Effector memory CD8-positive, alpha-beta T cell (primary cell): ENCODE measurements at places on chromosomes 7 and 10.

DNA sequence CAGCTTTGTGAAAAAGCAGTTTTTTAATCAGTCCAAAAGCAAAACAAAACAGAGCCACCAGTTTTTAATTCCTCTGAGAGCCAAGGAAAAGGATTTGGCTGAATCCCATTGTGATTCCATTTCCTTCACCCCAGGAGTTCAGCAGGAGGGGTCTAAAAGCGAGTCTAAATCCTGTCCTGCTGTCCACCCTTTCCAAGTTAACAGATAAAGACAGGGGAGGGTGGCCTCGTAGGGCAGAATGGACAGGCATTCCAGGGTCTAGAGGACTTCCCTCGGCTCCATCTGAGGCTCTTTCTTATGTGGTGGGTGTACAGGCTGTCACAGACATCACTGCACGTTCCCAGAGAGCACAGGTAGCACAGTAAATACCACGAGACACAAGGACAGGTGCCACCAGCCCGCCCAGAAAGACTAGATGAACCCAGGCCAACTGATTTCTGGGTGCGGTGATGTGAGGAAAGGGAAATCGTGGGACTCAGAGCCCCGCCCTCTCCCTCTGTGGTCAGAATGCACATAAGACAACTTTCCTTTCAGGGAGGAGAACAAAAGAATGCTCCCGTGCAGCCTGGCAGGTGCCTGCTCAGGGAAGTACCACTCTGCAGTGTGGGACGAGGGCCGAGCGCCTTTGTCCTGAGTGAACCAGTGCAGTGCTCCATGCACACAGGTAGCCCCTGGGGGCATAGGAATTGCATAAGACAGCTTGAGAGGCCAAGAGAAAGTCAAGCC lies 119.7 kb downstream of the ABLIM1 start:
- no peak for DNase-seq

- no peak for DNase-seq
These were observed 1367.1 kb downstream of the XPNPEP1 start for GRCh38 chr10:108556186-108556585.

- no peak for DNase-seq
These were observed 101.7 kb downstream of the HOXA1 start for GRCh38 chr7:26993816-26994810.

GRCh38 chr10:112526139-112526538 lies 79.1 kb downstream of the VTI1A start:
- DNase-seq: no peak

GRCh38 chr7:96989241-96989858 lies 16.0 kb upstream of the DLX6 start:
- DNase-seq: no peak

DNA sequence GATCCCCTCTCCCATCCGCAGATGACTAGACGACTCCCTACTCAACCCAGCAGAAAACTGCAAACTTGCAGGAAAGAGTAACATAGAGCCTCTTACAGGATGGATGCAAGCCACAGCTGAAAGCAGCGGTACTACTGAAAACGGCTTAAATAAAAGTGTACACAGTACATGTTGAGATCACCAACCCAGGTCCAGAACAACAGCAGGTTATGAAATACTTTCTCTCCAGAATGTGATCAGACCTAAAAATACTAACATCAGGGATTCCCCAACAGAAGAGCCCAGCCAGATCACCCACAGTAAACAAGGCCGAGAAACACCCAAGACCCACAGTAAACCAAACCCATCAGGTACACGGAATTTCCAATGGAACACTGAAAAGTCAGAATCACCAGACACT lies 13.2 kb downstream of the ATE1 start:
- DNase-seq: no peak

DNA sequence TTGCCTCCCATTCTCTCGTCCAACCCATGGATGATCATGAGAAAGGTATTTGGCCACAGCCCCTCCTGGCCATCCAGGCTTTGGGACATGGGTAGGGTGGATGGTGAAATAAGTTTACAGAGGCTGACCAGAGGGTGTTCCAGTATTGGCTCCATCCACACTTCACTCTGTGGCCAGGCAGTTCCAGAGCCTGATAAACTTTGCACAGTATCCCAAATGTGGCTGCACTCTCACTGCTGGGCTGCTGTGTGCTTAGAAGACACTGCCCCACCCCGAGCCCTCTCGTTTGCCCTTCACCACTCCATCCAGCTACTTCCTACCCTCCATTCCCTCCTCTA lies 72.0 kb upstream of the ZMIZ1 start:
- DNase-seq: no peak

GRCh38 chr7:94943134-94943533 lies 35.7 kb downstream of the PPP1R9A start:
- DNase-seq: no peak

DNA sequence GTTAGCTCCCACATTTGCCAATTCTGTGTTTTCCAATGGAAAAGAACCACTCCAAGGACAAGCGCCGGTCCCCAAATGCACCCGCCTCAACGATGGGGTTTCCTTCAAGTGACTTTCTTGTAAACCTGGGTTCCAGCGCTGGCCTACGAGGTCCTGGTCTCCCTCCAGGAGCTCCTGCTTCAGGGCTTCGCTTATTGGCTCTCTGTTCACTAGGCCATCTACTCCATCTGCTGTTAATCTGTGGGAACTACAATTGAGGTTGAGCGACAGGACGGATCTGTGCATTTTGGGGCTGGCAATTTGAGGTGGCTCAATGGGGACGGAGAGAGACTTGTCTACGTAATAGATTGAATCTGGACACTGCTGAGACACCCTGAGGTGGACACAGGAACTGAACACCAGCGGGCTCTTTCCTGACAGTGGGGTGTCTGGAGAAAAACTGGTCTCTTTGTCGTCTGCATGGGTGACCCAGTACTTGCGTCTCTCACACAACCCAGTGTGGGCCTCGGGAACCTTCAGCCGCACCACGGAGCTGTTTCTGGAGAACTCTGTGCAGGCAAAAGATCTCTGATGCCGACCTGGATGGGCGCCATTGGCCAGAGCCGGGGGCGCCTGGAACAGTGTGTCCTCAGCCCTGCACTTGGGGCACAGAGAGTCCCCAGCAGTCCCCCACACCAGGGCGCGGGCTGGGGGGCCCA lies 115.9 kb upstream of the ADAM12 start:
- DNase-seq: peak; percentile 24

GRCh38 chr10:12958546-12959110 lies 42.9 kb downstream of the CCDC3 start:
- no peak for DNase-seq

DNA sequence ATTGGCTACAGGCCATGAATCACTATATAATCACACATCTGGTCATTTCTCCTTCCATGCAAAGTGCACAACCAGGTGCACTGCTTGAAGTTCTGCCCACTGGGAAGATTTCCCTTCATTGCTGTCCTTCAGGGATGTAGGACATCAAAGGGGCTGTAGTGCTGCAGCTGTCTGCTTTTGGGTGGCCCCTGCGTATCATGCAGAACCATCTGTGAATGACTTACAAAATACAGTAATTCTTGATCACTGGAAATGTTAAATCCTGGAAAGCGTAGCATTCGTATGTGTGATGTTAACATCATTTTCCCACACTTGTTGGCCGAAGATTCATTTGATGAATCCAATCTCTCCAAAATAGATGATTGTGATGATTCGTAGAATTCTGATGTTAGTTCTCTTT lies 22.4 kb downstream of the AKR1C3 start:
- no peak for DNase-seq

GRCh38 chr10:119120413-119120867 lies 16.5 kb downstream of the DENND10 start:
- peak; percentile 31 for DNase-seq

DNA sequence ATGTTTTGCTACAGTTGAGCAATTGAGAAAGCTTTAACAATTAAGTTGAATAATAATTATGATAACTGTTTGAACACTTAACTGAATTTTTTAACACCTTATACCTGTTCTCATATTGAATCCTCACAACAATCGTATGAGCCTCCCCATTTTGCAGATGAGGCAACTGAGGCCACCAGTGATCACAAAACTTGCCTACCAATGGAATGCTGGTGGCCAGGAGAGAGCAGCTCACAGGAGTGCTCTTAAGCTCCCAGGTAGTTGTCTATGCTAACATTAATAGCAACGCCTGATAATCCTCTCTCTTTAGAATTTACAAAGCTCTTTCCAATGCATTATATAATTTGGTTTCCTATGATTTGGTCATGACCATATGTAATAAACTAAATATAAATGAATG lies 21.6 kb downstream of the GPNMB start:
- DNase-seq: no peak

DNA sequence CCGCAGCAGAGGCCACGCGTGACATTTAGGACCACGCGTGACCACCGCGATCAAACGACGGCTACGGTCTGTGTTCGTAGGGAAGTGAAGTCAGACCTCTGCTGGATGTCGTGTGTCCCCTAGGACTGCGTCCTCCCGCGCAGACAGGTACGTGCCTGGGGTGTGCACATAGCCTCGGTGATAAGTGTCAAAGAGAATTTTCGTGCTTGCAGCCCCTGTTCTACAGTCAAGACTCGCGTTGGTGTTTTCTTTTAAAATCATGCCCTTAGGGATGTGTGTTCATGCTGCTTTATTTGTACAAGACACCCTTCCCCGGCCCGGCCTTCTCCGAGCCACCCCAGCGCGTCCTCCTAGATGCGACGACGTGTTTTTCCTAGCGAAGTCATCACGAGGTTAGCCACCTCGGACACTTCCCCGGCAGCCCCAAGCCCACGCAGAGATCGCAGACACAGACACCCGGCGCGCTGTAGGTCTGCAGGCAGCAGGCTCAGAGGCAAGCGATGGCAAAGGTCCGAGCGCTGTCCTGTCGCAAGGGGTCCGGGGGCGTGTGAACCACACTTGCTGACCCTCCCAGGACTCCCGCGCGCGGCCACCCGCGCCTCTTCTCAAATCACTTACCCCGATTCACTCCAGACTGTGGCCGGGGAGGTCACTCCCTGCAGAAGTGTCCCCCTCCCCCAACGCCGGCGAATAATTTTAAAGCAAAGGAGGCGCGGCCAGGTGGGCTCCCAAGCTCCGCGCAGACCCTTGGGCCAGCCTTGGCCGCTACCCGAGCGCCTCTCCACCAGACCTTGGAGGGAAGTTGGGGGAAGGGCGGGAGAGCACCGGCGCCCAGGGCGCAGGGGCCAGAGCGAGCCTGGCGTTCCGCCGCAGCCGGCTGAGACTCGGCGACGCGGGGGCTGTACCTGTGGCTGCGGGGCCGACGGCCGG lies 552 bp downstream of the MKX start:
- no peak for DNase-seq

DNA sequence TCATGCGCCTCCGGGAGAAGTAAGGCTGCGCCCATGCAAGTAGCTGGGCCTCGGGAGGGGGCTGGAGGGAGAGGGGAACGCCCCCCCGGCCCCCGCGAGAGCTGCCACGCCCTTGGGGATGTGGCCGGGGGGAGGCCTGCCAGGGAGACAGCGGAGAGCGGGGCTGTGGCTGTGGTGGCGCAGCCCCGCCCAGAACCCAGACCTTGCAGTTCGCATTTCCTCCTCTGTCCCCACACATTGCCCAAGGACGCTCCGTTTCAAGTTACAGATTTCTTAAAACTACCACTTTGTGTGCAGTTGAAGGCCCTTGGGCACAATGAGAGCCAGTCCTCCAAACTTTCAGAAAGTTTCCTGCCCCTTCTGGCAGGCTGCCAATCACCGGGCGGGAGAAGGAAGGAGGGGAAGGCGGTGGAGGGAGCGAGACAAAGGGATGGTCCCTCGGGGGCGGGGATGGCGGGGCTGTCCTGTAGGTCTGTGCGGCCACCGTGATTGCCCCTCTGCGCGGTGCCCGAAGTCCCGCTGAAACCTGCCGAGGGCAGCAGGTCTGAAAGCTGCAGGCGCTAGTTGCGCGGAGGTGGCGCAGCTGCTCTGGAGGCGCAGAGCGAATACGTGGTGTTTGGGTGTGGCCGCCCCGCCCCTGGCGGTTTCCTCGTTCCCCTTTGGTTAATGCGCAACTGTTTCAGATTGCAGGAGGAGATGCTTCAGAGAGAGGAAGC lies 2.1 kb downstream of the VIM start:
- DNase-seq: peak; percentile 91

DNA sequence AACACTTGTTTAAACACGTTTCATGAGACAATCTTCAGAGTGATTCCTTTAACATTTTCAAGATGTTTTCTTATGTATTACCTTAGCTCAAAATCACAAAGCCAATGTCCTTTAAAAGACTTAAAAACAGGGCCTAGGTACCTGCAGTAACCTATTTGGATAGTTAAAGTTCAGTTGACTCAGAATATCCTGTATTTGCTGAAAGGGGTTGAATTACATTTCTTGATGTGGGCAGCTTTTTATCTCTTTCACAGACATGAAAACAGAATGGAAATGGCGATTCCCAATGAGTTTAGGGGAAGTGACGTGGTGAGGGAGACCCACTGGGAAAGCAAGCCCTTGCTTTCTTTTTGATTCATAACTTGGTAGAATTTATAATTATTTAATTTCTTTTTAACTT lies 324.4 kb upstream of the AOAH start:
- no peak for DNase-seq

GRCh38 chr10:22823109-22823508 lies 104.7 kb upstream of the ARMC3 start:
- DNase-seq: no peak

DNA sequence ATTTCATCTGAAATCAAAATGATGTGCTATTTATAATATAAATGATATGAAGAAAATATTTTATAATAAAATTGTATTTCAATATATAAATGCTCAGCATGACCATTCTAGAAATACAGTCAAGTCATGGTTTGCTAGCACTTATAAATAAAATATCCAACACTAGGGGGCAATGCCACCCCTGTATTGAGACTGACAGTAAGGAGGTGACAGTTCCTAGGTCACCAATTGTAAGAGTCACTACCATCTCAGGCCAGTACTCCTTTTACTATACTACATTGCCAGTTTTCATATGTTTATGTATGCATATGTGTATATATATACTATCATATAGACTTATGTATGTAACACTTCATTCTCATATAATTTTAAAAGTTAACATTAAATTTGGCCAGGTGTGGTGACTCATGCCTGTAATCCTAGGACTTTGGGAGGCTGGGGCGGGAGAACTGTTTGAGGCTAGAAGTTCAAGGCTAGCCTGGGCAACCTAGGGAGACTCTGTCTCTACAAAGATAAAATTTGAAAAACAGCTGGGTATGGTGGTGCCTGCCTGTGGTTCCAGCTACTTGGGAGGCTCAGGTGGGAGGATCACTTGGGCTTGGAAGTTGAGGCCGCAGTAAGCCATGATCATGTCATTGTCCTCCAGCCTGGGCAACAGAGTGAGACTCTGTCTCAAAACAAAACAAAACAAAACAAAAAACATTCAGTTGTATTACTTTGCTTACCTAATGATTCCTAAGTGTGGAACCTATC lies 2.4 kb upstream of the CNOT4 start:
- peak; percentile 30 for DNase-seq

DNA sequence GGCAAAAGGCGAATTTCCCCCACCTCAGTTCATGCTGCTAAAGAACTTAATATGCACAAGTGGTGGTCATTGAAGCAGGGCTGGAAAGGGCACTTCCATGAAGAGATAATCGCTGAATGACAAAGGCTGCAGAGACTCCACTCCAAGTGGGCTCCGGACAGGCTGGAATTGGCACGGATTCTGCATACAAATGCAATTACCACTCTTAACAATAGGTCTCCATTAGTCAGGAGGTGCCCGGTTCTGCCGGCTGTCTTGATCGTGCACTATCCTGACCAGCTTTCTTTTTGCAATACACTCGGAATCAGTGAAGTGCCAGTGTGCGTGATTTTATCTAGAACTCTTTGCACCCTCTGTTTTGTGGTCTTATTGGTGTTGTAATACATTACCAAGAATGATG lies 49.7 kb downstream of the INSYN2A start:
- DNase-seq: no peak
